ENCODE measurements at places on chromosomes 7 and 10.

DNA sequence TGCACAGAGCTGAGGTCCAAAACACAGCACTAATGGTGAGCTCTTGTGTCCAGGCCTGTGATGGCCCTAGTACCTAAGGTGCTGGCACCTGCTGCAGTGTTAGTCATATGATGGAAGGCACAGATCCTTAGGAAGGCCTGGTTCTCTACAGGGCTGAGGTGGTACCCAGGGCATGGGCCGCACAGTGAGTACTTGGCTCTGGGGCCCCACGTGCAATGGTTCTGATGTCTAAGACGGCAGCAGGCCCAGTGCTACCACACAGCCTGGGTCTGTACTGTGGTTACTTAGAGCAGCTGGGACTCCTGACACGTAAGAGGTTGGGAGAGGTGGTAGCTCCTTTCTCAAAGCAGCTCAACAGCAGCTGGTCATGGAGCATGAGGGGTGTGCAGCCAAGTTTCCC is 70.6 kb upstream of the MAGI2 start:
- DNase-seq = no peak

DNA sequence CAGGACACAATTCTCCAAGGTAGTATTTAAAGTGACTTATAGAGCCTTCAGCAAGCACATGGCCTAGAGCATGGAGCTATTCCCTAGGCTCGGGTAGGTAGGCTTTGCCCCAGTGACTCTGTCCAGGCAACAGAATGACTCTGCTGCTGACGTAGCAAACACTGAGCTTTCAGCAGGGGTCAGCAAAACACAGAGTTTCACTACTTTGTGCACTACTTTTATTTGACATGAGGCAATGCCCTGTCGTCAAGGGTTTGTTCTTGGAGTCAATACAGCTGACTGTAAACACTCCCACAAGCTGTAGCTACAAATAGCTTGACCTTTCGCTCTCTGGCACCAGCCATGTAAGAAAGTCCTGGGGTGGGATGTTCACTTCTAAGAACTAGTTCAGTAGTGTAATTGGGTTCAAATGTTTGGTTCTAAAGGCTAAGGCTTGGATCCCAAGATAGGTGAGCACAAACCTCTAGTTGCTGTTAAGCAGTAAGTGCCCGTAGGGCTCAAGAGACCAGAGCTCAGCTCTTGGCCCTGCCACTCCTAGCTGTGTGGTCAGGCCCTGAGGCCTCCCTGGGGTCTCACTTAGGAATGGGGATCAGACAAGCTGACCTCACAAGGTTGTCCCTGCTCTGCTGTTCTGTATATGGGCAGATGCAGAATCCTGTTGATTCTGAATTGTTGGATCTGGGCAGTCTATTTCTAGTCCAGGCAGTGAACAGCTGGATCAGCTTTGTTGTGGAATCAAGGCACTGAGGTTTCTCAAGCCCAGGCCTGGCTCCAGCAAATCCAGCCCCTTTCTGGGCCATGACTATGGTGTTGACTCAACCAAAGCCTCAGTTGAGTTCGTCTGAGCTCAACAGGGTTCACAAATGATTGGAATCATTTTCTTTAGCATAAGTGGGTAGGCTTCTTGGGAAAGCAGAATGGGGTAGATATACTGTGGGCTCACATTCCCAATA is 10.7 kb downstream of the NODAL start:
- peak; percentile 34 for DNase-seq

GRCh38 chr7:156895024-156895780 is 2.2 kb upstream of the LMBR1 start:
- DNase-seq = no peak

GRCh38 chr7:148242294-148242821 is 348.2 kb upstream of the C7orf33 start:
- DNase-seq = no peak

DNA sequence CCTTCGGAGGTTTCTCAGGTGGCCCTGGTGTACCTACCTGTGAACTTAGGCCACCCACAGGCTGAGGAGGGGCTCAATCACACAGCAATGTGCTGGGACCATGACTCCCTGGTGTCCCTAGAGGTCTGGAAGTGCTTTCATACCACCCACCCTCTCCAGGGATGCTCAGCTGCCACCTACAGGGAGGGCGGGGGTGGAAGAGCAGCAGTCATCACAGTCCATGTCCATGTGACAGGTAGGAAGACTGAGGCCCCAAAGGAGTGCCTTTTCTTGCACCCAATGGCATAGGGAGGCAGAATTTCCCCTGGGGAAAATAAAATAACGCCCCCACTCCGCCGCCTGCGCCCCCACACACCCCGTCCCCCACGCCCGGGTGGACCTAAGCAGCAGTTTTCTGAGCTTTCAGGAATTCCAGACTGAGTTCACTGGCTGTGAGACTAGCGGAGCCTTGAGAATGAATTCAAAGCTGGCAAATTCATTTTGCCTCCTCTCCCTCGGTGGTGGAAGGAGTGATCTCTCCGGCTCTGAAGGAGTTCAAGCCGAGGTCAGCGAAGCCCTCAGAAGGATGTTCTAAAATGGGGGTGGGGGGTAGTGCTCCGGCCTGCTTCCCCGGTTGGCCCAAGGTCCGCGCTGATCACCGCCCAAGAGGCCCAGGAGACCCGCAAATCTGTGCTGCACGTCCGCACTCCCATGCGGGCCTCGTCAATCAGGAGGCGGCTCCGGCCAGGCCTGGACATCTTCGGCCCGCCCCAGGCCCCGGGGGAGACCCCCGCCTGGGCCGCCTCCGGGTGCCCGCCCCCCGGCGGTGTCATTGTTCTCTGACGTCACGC is 2.1 kb upstream of the ZMIZ1 start:
- DNase-seq = no peak

DNA sequence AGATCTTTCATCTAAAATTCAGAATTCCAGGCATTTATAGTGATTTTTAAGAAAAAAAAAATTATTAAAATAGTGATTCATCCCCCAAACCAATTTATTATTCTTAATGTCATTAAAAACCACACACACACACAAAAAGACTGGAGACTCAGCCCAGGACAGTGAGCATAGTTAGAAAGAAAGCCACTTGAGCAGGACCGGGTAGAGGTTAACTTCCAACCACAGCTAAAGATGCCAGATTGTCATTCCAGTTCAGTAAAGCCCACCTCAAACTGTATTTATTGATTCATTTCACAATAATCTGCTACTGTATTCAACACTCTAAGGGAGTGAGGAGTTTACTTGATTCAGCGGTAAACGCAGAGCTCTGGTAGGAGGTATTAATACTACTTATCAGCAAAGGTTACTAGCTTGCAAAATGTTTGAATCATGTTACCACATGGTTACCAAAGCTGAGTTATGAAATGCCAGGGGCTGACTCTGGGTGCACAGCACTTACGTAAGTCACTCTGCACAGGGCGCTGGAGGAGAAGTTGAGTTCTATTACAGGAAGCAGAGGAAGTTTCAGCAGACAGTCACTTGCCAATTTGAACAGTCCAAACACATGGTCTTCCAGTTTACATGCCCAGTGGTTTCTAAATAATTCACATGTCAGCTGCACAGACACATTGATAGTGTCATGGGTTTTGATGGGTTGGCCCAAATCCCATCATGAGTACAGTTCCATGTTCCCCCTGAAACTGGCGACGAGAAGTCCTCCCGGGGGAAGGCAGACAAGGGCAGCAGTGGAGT is 64.6 kb downstream of the KLF6 start:
- DNase-seq = peak; percentile 18

DNA sequence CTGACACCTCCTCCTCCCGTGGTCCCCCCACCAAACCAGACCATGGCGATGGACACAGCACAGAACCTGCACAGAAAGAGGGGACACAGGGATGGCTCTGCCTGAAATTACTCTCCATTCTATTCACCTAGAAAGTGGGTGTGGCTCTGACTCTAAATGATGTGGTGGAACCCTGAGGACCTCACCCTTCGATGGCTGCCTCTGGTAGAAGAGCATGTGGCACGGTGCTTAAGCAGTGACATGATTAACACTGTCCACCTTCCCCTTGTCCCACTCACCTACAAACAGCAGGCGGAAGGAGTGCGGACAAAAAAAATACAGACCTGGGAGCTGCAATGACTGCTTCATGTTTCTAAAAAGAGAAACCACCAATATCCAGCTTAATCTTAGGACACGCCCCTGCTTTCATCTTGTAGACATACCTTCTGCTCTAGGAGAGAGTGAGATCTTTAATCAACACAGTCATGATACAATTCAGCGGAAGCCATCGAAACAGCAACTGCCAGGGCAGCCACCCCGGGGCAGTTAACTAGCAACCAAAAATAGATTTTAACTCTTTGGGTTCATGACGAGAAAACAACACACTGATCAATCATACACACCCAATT is 11.4 kb downstream of the JCAD start:
- no peak for DNase-seq

DNA sequence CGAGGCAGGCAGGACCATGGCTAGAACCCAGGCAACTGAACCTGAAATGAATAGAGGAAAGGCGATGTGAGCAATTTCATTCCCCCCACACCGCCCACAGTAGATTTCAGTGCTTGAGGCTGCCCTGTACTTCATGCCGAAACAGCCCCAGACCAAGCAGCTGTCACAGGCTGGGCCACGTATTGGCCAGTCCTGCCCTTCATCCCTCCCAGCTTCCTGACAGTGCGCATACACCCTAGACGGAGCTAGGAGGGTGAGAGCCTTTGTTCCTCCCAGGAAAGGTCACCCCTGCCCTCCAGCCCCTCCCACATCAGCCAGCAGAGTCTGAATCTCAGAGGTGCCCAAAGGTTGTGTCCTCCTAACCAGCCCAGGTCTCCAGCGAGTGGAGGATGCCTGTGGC is 98.8 kb downstream of the ZMIZ1 start:
- DNase-seq = no peak
